ENCODE measurements at places on chromosomes 2 and 18.
A peak's percentile ranks its signal among the peaks of the same experiment; 100 is the strongest.

DNA sequence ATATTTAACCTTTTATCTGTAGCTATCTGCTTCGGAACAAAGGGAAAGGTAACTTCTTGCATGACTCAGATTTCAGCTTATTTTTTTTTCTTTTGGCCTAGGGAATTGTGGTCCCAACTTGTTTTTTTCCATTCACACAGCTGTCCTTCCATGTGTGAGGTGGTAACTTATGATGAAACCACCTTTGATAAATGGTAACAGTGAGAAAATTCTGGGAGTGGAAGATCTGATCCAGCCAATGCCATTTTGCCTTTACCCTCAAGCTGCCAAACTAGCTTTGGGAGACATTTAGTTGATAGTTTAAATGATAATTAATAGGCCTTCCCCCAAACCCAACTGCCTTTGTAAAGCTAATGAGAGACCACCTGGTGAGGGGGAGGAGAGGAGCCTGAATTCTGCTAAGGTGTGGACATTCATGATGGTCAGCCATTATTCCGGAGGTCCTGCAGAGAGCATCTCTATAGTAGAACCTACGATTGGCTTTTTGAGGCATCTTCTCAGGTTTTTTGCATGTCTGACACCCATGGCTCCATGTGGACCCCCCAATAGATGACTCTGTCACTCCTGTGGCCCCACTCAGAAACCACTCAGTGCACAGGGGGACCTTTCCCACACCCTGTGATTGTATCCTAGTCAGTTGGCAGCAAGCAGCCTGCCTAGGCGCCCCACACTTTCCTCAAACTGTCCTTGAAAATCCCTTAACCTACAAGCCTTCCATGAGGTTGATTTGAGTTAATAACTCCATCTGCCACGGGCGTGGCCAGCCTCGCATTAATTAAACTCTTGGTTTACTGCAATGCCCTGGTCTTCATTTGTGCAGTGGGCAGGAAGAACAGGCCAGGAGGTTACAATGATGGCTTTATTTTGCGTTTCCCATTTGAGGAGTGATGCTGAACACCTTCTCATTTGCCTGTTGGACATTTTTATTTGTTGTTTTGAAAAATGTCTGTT is 263.5 kb upstream of the PXDN start:
- no peak for DNase-seq

DNA sequence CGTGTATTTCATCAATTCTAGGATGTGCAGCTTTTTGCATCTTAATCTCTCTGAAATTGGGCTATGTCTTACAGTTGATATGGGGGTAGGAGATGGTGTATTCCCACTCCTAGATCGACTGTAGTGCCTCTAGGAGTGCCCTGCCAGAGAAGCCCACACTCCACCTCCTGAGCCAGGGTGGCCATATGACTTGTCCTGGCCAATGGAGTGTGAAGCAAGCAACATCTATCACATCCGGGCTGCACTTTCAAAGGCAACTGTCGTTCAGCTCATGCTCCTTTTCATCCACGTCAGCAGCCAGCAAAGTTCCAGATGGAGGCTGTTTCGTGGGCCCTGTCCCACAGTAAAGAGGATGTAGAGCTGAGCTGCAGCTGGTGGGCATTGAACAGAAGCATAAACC is 149.4 kb upstream of the SLC1A4 start:
- DNase-seq = no peak

DNA sequence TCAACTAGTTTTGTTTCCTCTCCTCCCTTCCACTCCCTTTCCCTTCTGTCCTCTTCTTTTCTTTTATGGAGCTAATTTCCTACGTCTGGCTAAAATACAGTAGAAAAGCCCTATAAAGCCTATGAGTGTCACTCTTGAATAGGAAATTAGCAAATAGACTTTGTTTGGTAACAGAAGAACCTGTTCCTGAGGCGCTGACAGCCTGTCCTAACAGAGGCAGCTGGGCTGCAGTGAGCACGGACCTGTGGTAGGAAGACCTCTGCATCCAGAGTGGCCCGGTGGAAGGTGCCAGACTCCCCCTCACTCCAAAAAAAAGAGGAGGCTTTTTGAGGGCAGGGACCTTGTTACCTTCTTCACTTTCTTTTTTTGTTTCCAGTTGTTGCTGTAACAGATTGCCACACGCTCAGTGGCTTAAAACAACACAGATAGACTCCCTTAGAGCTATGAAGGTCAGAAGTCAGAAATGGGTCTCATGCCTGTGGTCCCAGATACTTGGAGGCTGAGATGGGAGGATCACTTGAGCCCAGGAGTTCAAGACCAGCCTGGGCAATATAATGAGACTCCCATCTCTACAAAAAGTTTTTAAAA is 81.2 kb upstream of the TXNDC2 start:
- no peak for DNase-seq

- no peak for DNase-seq
Measured at GRCh38 chr18:59109375-59109774, 30.3 kb upstream of the SEC11C start.

- peak; percentile 12 for DNase-seq
Measured at GRCh38 chr2:157777427-157777826, 98.7 kb downstream of the ACVR1 start.

DNA sequence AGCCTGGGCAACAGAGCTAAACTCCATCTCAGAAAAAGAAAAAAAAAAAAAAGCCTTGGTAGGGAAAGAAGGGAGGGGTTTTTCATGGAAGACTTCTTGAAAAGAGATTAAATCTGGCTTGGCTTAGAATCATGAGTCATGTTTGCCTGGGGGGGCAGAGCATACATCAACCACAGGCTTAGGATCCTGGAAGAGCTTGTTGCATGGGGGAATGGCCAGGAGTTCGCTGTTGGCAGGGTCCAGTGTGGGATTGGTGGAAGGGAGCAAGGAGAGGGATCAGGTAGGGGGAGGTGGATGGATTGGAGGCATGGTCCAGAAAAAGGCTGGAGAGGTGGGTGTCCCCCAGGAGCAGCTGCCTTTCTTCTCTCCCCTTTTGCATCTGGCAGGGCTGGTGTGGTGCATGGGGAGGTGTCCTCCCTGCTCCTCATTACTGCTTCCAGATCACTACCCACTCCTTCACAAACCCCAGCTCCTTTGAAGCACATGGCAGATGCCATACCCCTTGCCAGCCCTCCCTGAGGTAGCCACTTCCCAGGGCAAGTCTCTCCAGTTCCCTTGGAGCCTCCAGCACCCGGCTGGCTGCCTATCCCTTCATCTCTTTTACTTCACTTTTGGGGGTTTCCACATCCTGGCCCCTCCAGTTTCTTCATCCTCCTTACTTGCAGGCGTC is 2.5 kb downstream of the ARMC9 start:
- DNase-seq = no peak

GRCh38 chr2:156411835-156412234 is 24.3 kb upstream of the GPD2 start:
- no peak for DNase-seq

- no peak for DNase-seq
Measured at GRCh38 chr18:57833441-57834101, 30.5 kb upstream of the ATP8B1 start.

DNA sequence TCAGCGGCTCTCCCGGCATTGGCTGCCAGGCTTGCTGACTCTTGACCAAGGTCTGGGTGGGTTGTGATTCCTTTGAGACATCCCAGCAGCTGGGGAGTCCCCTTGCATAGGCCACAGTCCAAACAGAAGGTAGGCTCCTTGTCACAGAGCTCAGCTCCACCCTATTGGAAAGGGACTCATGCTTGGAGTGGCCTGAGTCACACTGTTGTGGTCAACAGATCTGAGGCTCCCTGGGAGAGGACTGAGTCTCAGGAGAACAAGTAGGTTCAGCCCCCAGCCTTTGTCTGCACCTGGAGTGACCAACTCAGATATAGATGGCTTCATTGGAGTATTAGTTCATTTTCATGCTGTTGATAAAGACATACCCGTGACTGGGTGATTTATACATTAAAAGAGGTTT is 32.1 kb upstream of the SH3BP4 start:
- no peak for DNase-seq

GRCh38 chr18:60090170-60090569 is 190.4 kb downstream of the PMAIP1 start:
- no peak for DNase-seq

- no peak for DNase-seq
Measured at GRCh38 chr2:145086910-145087309, 567.0 kb upstream of the ZEB2 start.

- no peak for DNase-seq
Measured at GRCh38 chr2:158701101-158701500, 94.0 kb upstream of the DAPL1 start.

GRCh38 chr2:231130336-231131056 is 5.7 kb upstream of the HTR2B start:
- no peak for DNase-seq

Data from central memory CD4-positive, alpha-beta T cell (primary cell).